ENCODE measurements at places on chromosomes 4 and X. TPM values are rescaled to one million over a fixed set of nuclear protein-coding genes. Genes with fewer than 3 reads are reported as not detected.

Gene MFAP3L
- 25.4 TPM for total RNA-seq

Gene TMSB15A
- total RNA-seq: 97.8 TPM

Gene SSX1
- total RNA-seq: not detected

Gene TRMT10A
- 5.8 TPM for total RNA-seq

Gene PHOX2B
- not detected for total RNA-seq

Gene RNF212
- 3.5 TPM for total RNA-seq

Gene COL25A1
- total RNA-seq: 62.1 TPM

Gene NOX1
- not detected for total RNA-seq

Gene CXCL6
- 0.69 TPM for total RNA-seq

Gene GPRASP1
- 65.3 TPM for total RNA-seq

Gene ZDHHC15
- 18.0 TPM for total RNA-seq

Gene MAGEB10
- not detected for total RNA-seq

Gene GAB1
- total RNA-seq: 34.6 TPM

Gene PRRG3
- 10.4 TPM for total RNA-seq

Gene NPY1R
- 19.8 TPM for total RNA-seq

Gene SMR3B
- not detected for total RNA-seq

Gene CSAG2
- total RNA-seq: not detected

Gene MMRN1
- total RNA-seq: 6.2 TPM

Gene LRCH2
- total RNA-seq: 40.6 TPM

Gene UGT2B10
- total RNA-seq: not detected

Gene RAI2
- 2.8 TPM for total RNA-seq

Gene NOCT
- 25.4 TPM for total RNA-seq

Gene SPATA18
- total RNA-seq: 6.0 TPM

Gene SHISA3
- total RNA-seq: 2.1 TPM

Measured in diencephalon (tissue), 1 donor.